ENCODE measurements at places on chromosomes 12 and 14.

DNA sequence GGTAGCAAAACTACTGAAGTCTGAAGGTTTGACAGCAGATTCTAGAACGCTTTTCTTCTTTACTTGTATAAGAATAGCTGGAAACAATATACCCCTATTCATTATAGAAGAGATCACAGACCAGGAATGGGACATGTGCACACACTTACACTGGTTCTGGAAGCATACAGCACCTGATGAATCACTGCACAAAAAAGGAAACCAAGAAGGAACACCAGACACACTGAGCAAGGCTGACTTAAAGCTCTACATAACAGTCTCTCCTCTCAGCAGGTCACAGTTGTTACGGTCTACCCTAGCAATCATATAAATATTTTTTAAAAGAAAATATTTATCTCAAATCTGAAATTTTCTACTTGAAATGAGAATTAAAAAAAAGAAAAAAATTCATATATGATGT, 13.5 kb downstream of the ATP2B1 start:
- no peak for DNase-seq

DNA sequence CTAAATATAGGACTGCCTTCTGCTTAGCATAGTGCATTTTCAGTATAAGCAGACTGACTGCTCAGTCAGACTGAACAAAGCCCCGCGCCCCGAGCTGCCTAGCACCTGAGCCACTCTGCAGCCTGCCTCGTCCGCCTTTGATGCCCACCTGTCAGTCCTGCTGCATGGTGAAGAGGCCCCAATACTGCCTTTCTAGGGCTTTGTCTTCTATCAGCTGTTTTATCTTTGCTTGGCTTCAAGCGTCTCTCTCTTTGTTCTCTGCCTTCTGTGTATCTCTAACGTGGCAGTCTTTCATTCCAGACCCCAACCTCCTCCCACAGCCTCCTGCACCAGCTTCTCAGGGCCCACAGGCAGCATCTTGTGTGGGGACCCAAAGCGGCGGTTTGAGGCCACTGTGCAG, 1001.0 kb downstream of the VRK1 start:
- DNase-seq, result no peak

GRCh38 chr12:132433641-132434395, 56.1 kb upstream of the FBRSL1 start:
- DNase-seq, result no peak

- DNase-seq, result no peak
These were observed 5.5 kb downstream of the AMN start for GRCh38 chr14:102927878-102928411.

- no peak for DNase-seq
These were observed 161.0 kb downstream of the CEP128 start for GRCh38 chr14:80780500-80780899.

DNA sequence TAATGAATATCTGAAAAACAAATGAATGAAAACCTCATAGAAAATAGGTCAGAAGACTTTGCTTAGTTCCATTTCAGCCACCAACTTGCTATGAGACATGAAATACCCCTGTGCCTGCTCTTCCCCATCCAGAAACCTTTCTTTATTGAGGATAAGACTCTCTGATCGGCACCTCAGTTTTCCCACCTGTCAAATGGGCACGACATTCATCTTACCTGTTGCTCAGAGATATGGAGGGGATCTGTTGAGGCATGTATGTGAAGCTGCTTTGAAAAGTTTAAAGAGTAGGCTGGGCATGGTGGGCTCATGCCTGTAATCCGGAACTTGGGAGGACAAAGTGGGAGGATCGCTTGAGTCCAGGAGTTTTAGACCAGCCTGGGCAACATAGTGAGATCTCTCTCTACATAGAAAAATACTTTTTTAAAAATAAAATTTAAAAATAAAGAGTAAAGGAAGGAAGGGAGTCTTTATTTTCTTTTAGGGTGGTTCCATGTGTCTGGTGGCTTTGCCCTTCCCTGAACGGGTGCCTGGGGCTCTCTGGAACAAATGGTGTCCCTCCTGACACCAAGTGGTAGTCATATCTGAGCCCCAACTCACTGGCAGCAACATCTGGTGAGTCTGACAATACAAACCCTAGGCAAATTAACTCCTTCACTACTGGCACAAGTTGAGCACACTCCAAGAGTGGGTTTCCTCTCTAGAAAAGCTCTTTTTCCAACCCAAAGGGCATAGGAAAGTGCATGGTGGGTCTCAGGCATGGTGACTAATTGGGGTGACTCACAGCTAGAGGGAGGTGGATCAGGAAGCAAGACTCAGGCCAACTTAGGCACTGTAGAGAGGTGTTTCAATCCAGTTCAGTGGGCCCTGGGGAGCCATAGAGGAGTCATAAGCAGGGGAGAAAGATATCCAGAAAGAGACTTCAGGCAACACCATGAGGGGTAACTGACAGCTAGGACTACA, 42.1 kb downstream of the MAP1LC3B2 start:
- DNase-seq, result no peak

GRCh38 chr14:53190938-53191337, 37.8 kb upstream of the DDHD1 start:
- peak; percentile 22 for DNase-seq
